ENCODE measurements at places on chromosomes 5 and 9.

DNA sequence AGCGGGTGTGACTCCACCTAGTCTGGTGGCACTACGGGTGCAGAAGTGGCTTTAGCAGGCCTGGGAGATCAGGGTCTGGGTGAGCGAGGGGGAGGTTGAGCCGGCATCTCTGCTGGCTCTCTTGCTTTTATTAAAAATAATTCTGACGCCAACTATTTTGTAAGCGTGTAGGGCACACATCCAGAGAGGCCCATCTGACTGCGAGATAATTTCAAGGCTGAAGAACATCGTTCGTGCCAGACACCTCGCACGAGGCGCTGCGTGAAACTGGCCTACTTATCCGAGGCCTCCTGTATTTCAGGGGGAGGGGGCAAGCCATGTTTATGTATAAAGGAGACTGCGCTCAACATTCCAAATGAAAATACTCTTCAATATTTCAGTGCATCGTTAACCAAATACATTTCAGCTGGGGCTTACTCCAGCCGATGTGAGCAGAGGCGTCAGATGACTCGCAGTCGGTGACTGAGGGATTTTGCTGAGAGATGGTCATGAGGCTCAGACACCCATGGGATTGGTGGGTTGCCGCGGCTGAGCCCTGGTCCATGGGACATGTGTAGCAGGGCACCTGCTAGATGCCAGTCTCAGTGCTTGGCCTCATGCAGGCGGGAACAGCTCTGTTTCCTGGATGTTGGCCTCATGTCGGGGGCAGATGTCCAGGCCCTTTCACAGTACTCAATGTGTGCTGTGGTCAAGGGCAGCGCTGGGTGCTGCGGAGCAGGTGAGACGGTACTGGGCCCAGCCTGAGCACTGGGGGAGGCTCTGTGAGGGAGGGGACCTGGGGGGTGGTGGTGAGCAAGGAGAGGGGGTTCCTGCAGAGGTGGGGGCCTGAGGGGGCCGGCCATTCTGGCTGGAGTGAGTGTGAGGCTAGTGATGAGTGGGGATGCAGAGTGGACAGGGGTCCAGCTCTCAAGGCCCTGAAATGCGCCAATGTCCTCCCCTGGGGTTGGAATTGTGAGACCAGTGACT, 201.5 kb downstream of the DAB2IP start:
- no peak for DNase-seq

DNA sequence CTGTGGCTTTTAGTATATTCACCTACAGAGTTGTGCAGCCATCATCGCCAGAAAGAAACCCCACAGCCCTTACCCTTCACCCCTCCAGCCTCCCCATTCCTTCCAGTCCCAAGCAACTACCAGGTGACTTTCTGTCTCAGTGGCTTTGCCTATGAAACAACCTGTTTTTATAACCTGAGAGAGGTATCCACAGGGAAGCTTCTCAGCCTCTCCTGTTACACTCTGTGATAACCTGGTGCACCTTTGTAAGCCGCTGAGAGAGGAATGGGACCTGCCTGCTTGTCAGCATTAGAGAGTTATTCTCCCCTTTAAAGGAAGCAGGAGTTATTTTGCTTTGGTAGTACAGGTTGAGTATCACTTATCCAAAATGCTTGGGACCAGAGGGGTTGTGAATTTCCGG, 93.6 kb downstream of the TRIO start:
- DNase-seq, result no peak

- DNase-seq, result peak; percentile 47
These were observed 102.1 kb upstream of the RANBP3L start for GRCh38 chr5:36403632-36404311.

DNA sequence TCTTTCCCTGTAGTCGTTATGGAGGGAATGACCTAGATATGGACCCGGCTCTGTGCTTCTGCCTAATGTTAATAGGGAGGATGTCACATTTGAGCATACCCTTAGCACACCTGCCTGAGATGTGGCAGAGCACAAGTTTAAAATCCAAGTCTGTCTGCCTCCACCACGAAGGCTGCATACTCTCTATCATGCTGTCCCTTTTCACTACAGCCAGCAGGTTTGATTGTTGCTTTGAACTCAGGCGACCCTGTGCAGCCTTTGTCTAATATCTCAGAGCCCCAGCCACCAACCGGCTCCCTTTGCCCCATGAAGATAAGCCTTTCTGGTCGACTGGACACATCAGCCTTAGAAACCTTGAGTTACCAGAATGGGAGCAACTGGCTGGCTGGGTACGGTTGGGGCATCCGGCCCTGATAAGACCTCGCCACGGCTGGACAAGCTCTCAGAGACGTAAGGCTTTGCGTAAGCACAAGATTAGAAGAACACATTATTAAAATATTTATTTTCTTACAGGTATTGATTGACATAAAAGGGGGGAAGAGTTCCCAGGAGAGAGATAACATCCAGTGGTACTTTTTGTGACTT, 222.0 kb upstream of the TRIM32 start:
- DNase-seq, result no peak

GRCh38 chr5:101390151-101390908, 487.2 kb upstream of the ST8SIA4 start:
- DNase-seq, result peak; percentile 65

GRCh38 chr5:44412286-44412685, 23.1 kb upstream of the FGF10 start:
- DNase-seq, result no peak

DNA sequence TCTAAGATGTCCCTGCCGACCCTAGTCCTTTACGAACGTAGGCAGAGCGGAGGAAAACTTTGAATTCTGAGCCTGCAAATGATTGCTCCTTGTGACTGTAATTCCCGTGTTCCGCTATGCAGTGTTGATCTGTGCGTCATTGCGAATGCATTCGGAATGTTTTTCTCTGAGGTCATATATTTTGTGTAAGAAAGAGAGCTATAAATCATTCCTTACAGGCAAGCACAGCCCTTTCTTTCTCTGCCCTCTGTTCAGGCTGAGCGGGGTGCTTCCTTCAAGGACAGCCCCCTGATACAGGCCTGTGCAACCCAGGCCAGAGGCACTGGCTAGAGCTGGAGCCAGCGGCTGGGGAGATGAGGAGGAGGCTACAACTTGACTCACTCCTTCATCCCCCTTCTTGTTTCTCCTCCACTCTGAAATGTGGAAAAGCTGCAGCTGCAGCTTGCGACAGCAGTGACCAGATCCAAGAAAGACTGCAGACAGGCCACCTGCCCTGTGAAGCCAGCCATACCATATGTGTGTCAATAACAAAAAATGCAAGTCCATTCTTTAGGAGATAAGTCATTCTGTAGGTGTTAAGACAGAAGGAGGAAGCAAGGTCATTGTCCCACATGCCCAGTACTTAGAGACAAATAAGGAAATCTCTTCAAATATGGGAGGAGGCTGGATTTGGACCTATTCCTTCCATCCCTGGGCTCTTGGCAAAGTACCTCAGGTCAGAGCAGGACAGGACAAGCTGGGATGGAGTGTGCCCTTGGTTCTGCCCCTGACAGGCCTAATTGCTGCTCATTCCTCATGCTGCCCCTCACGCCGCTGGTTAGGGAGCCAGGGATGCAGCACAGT, 345.7 kb upstream of the WWC1 start:
- peak; percentile 27 for DNase-seq

DNA sequence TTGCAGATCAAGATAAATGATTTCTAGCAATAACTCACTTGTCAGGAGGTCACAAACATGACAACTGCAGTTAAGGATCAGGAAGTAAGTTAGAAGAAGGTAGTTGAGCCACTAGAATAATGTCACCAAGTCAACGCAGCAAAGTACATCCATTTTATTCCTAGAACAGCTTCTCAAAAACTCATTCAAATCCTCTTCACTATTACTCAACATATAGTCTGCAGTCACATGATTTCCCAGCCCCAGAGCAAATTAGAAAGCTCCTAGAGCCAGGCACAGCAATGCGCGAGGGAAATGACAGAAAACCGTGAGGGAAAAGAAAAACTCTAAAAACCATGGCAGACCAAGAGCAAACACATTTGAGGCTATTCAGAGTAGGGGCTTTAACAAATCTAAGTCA, 49.9 kb upstream of the ZNF622 start:
- DNase-seq, result no peak

- DNase-seq, result no peak
These were observed 18.6 kb downstream of the STKLD1 start for GRCh38 chr9:133394687-133395271.

DNA sequence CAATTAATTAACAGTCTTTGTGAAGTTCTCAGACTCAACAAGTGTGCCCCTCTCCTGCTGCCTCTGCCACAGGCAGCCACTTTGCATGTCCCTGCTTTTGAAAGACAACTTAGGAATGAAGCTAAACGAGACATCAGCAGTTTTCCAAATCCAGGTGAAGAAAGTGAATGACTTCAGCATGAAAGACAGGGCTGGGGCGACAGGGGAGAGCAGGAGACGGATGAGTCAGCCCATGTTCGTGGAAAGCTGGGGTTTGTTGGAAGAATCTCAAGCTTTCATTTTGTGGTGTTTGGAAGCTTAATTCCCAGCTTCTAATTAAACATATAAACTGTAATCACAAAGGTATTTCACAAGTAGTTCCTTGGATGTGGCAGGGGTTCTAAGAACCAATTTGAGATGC, 207.8 kb upstream of the MAP3K1 start:
- peak; percentile 68 for DNase-seq

DNA sequence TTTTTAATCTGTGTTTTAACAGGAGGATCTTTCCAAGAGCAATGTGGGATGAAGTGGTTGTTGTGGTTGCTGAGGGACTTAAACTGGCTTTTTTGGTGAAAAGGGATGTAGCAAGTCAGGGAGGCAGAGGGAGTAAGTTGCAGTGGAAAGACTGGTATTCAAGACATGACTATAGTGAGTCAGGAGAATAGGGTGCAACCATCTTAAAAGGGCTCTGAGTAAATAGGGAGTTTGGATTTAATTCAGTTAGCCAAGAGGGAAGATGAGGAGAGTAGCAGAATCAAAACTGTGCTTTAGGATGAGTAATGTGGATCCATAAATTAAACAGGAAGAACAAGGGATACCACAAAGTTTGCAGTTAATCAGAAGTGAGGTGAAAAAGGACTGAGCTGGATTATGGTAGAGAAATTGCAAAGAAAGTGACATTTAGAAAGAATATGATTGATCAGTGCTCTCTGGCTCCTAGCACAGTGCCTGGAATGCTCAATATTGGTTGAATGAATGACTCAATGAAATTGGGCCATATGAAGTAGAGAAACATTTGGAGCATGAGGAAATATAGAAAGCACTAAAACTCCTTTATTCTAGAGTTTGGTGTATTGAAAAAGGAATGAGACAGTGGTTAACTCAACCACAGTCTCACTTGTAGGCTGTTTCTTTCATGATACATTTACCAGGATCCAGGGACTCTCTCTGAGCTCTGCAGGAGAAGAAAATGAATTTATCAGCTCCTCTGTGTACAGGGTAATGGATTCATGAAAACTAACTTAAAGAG, 5.1 kb downstream of the POLR3G start:
- DNase-seq, result peak; percentile 62

- peak; percentile 78 for DNase-seq
These were observed 51.5 kb upstream of the NKD2 start for GRCh38 chr5:956941-957747.

GRCh38 chr5:178108446-178108845, 4.9 kb upstream of the N4BP3 start:
- no peak for DNase-seq

GRCh38 chr5:145484158-145484557, 351.0 kb downstream of the PRELID2 start:
- peak; percentile 89 for DNase-seq

GRCh38 chr5:139637438-139638089, 10.6 kb upstream of the CXXC5 start:
- peak; percentile 79 for DNase-seq

DNA sequence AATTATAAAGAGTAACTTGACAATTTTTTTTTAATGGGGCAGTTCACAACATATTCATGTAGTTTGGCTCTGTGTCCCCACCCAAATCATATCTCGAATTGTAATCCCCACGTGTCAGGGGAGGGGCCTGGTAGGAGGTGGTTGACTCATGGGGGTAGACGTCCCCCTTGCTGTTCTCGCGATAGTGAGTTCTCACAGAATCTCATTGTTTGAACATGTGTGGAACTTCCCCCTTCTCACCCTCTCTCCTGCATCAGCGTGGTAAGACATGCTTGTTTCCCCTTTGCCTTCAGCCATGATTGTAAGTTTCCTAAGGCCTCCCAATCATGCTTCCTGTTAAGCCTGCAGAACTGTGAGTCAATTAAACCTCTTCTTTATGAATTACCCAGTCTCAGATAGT, 40.7 kb downstream of the FBXW11 start:
- DNase-seq, result no peak

DNA sequence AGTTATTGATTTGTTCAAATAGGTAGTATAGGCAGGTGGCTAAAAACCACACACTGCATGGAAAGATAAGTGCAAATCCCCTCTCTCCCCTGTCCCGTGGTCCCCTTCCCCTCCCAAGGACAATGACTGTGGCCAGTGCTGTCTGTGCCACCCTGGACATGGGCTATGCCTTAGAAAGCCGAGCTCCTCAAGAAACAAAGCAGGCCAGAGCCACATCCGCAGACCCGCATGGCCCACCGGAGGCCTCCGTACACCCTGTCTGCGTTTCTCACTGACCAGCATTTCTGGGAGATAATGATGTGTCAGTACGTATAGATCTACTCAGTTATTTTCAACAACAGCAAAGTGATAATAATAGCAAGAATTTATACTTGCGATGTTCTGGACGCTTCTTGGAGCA, 16.3 kb downstream of the TSPAN17 start:
- no peak for DNase-seq

DNA sequence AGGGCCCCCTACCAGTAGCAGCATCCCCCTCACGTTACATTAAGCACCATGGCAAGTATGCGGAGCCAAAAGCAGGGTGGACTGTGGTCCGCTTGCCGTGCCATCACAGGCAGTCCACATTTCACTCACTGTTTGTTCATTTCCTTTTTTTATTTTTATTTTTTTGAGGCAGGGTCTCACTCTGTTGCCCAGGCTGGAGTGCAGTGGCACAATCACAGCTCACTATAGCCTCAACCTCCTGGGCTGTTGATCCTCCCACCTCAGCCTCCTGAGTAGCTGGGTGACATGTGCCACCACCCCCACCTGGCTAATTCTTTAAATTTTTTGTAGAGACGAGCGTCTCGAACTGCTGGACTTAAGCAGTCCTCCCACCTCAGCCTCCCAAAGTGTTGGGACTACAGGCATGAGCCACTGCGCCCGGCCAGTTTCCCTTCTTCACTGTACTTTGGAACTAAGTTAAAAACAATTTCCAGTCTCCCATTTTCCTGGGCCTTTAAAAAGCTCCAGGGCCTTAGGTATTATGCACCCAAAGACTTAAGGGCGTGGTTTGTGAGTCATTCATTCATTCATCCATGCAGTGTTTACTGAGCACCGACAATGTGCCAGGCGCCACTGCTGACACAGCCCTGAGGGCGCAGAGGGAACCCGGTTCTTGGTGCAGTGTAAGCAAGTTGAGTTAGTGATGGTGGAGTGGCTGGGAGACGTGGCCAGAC, 19.9 kb downstream of the PRRX2 start:
- peak; percentile 54 for DNase-seq

Measured in iris pigment epithelial cell (primary cell).